ENCODE measurements at places on chromosomes 16 and 17. TPM values are rescaled to one million over a fixed set of nuclear protein-coding genes. Genes with fewer than 3 reads are reported as not detected.

The NOTUM gene
- total RNA-seq = not detected

The SLC13A2 gene
- not detected for total RNA-seq

The MYOCD gene
- 0.10 TPM for total RNA-seq

DNA sequence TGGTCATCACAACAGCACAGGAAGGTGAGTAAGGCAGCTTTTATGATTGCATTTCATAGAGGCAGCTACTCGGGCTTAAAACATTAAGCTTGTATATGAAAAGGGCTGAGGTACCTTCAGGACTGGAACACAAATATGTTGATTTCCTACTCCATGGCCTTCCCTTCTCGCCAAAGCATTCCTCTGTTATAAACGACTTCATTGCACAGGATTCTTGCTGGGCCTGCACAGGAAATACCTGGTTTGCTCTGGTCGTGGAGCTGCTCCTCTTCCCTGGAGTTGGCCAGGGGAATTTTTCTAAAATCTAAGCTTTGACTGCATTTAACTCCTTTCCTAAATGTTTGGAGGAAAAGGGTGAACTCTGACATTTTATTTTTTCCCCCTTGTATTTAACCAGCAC lies 49.0 kb downstream of the CHD9 start:
- H3K4me1 ChIP-seq = peaks cover 21% of the 10 kb centered on the region
- H3K27ac ChIP-seq = no peak overlapping the region
- peaks cover 12% of the 10 kb centered on the region for H3K36me3 ChIP-seq
- DNase-seq = no peak

GRCh38 chr17:77420095-77420803 lies 279.5 kb downstream of the SEC14L1 start:
- no peaks in the 10 kb centered on the region for H3K4me1 ChIP-seq
- H3K36me3 ChIP-seq = peaks cover 28% of the 10 kb centered on the region
- no peak overlapping the region for H3K27ac ChIP-seq
- no peaks in the 10 kb centered on the region for H3K27me3 ChIP-seq
- H3K4me3 ChIP-seq = no peak overlapping the region
- DNase-seq = no peak

DNA sequence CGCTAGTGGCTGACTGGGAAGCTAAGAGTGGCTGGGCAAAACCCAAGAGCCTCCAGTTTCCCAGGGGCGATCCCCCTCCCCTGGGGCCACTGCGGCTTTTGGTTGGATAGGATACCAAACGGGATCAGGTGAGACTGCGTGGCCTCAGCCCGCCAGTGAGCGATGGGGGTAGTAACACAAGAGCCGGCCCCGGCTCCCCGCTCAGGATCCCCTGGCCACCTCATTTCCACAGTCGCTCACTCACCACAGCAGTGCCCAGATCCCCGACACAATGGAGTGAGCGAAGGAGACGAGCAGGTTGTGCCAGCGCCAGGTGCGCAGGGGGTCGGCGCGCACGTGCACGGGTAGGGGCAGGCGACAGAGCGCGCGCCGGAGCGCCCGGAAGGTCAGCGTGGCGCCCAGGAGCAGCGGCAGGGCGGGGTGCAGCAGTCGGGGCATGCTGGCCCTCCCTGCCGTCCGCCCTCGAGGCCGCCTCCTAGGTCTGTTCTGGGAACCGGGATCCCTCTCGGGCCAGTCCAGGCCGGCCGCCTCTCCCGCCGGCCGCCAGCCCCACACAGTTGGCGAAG lies 290 bp downstream of the TLCD1 start:
- peaks cover 85% of the 10 kb centered on the region for H3K36me3 ChIP-seq
- H3K27ac ChIP-seq = peak overlapping the region; percentile 99
- peak overlapping the region; percentile 89 for H3K4me3 ChIP-seq

- H3K36me3 ChIP-seq = no peaks in the 10 kb centered on the region
- H3K27me3 ChIP-seq = peaks cover 32% of the 10 kb centered on the region
- no peak overlapping the region for H3K27ac ChIP-seq
- H3K4me1 ChIP-seq = no peaks in the 10 kb centered on the region
- no peak overlapping the region for H3K4me3 ChIP-seq
Observed at GRCh38 chr16:88339930-88340754, 42.6 kb upstream of the ZNF469 start.

DNA sequence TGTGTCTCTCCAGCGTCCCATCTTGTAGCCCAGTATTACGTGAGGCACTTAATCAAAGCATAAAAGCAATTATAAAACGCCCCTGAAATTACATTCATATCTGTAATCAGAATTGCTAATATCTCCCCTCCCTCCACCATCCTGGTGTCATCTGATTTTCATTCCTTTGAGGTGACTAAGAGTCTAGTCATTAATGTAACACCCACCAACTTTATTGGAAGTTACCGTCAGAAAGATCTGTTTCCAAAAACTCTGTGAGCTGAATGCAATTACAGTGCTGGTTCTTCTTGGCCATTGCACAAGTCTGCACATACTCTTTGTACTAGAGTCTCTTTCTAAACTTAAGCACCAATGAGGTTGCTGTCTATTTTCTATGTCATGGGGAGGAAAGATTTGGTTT lies 12.5 kb upstream of the MAF start:
- peaks cover 16% of the 10 kb centered on the region for H3K4me1 ChIP-seq
- H3K36me3 ChIP-seq = no peaks in the 10 kb centered on the region
- H3K27ac ChIP-seq = peak overlapping the region; percentile 58

- no peaks in the 10 kb centered on the region for H3K27me3 ChIP-seq
- H3K4me1 ChIP-seq = peaks cover 27% of the 10 kb centered on the region
- no peak for DNase-seq
- no peak overlapping the region for H3K4me3 ChIP-seq
- no peak overlapping the region for H3K27ac ChIP-seq
Observed at GRCh38 chr16:78290395-78290794, 190.9 kb downstream of the WWOX start.

The GP2 gene
- not detected for total RNA-seq

The TNK1 gene
- total RNA-seq = 7.0 TPM

The KRT14 gene
- total RNA-seq = 3.8 TPM

The ABCA10 gene
- total RNA-seq = 0.28 TPM

DNA sequence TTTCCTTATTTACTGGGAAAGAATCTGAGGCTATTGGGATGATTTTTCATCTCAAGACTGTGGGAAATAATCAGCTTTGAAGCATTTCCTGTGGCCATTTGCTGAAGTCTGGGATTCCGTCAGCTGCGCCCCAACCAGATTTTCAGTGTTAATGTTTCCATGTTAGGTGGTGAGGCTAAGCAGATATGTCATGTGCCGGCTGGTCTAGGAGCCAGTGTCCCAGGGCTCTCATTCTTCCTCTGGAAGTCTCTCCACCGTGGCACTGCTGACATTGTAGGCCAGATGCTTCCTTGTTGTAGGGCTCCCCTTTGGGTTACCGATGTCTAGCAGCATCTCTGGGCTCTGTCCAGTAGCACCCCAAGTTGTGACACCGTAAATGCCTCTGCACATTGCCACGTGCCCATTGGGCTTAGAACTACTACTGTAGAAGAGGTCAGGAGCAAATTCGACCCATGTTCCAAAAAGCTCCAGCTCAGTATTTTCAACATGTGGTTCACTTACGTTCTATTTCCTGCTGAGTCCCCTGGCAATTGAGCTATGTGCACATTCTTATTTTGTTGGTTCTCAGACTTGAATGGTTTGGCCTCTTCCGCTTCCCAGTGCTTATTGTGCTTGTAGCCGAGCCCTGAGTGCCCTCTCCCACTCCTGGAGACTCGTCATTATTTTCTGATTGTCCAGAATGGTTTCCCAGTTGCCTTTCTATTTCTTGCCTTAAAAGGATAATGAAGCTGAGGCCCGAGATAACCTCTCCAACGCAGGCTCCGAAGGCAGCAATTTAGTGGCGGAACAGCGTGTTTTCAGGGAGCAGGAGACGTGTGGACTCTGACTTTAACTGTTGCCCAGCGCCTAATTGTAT lies 82.2 kb downstream of the SPECC1 start:
- no peak overlapping the region for H3K4me3 ChIP-seq
- H3K27me3 ChIP-seq = peaks cover 98% of the 10 kb centered on the region
- H3K36me3 ChIP-seq = no peaks in the 10 kb centered on the region
- DNase-seq = no peak

DNA sequence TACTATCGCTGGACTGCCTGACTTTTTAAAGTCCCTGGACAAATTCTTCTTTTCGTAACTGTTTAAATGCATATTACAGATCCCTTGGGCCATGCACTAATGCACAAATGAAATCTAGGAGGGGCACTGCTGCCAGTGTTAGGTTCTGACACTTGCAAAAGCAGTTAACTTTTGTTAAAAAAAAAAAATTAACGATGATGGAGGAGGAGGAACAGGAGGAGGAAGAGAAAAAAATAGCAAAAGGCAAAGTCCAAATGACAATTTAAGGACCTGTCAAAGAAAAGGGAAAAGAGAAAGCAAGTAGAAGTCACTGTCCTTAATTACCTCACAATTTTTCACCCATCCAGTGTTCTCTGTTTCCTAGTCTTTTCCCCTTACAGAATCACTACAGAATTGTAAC lies 97.8 kb upstream of the CORO6 start:
- no peaks in the 10 kb centered on the region for H3K27me3 ChIP-seq
- peaks cover 2% of the 10 kb centered on the region for H3K4me1 ChIP-seq
- no peak overlapping the region for H3K27ac ChIP-seq
- no peak overlapping the region for H3K4me3 ChIP-seq
- H3K36me3 ChIP-seq = no peaks in the 10 kb centered on the region

The ITGB4 gene
- 301 TPM for total RNA-seq

GRCh38 chr17:8697323-8697741 lies 47.3 kb downstream of the CCDC42 start:
- no peak for DNase-seq
- H3K27ac ChIP-seq = no peak overlapping the region
- no peak overlapping the region for H3K4me3 ChIP-seq

The TBX4 gene
- total RNA-seq = not detected

GRCh38 chr17:13429201-13429600 lies 172.5 kb downstream of the HS3ST3A1 start:
- H3K27me3 ChIP-seq = no peaks in the 10 kb centered on the region
- no peak overlapping the region for H3K27ac ChIP-seq
